ENCODE measurements at places on chromosomes 11 and 22.

- no peak for DNase-seq
Observed at GRCh38 chr22:32864041-32864440, 62.5 kb downstream of the TIMP3 start.

GRCh38 chr11:8341996-8342395, 78.3 kb upstream of the LMO1 start:
- no peak for DNase-seq

GRCh38 chr11:59267736-59268475, 55.2 kb upstream of the MPEG1 start:
- no peak for DNase-seq

DNA sequence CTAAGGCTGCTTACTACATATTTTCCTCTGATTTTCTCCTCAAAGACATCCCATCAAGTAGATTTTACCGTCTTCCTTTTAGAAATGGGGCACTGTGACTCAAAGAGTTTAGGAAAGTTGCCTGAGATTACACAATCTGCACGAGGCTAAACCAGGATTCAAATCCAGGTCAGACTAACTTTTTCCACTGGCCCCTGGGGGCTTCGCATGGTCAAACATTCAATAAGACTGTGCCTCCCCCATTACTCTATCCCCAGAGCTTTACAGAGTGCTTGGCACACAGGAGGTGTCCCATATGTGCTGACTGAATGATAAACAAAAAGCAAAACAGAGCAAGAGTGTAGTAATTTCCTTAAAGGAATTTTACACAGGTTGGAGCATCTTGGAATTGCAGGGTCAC, 118.1 kb upstream of the TEAD1 start:
- DNase-seq: no peak

DNA sequence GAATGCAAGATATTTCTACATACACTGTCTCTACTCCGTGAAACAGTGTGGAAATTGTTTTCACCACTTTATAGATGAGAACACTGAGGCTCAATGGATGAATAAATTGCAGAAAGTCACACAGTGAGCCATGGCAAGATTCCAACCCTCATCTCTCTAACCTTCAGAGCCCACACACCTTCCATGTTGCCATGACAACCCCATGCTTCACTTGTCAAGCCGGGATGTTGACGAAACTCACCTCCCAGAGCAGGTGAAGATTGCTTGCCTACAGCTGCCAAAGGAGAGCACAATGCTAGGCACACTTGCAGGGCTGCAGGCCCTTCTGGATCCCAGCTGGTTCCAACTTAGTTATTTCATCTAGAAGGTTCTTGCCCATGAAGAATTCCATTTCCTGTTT, 71.4 kb upstream of the SEZ6L start:
- DNase-seq: no peak

- DNase-seq: no peak
Observed at GRCh38 chr11:95736355-95736754, 53.2 kb downstream of the FAM76B start.

GRCh38 chr22:21651521-21652009, 9.5 kb downstream of the SDF2L1 start:
- no peak for DNase-seq

- DNase-seq: no peak
Observed at GRCh38 chr11:95924414-95924760, 480 bp upstream of the MTMR2 start.

DNA sequence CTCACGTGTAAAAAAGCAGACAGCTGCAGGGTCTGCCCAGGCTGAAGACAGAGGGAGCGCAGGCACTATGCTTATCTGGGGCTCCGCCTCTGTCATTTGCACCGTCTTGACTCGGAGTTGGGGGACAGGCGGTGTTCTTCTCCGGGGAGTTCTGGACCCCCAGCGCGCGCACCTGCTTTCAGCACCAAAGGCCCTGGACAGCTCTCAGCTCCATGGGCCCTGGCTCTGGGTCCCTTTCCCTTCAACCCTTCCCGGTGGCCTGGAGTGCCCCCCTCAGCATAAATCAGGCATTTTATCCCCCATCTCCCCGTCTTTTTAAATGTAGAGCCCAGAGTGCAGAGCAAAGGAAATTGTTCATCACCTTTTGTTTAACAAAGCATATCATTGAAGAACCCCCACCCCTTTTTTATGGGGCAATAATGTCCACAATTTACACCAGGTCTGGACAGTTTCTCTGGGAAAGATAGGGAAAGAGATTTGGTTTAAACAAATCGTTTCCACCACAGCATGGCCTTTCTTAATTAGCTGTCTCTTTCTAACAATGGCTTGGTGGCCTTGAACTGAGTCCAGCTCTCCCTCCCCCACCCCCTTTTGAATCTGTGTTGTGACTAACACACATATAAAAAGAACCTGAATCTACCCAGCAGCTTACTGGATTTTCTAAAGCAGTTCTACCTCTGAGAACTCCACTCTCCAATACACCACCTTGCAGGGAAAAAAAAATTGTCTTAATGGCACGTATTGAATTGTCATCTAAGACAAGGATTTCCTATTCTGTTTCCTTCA, 1.7 kb downstream of the SEZ6L start:
- no peak for DNase-seq

- DNase-seq: no peak
Observed at GRCh38 chr11:118124929-118125535, 27.6 kb downstream of the SCN4B start.

- DNase-seq: no peak
Observed at GRCh38 chr11:72575533-72576242, 98.5 kb downstream of the PDE2A start.

GRCh38 chr11:72925656-72926055, 111.4 kb downstream of the ATG16L2 start:
- no peak for DNase-seq

GRCh38 chr11:61516191-61516590, 7.6 kb downstream of the LRRC10B start:
- DNase-seq: no peak

- no peak for DNase-seq
Observed at GRCh38 chr11:101456812-101457211, 127.0 kb downstream of the TRPC6 start.

DNA sequence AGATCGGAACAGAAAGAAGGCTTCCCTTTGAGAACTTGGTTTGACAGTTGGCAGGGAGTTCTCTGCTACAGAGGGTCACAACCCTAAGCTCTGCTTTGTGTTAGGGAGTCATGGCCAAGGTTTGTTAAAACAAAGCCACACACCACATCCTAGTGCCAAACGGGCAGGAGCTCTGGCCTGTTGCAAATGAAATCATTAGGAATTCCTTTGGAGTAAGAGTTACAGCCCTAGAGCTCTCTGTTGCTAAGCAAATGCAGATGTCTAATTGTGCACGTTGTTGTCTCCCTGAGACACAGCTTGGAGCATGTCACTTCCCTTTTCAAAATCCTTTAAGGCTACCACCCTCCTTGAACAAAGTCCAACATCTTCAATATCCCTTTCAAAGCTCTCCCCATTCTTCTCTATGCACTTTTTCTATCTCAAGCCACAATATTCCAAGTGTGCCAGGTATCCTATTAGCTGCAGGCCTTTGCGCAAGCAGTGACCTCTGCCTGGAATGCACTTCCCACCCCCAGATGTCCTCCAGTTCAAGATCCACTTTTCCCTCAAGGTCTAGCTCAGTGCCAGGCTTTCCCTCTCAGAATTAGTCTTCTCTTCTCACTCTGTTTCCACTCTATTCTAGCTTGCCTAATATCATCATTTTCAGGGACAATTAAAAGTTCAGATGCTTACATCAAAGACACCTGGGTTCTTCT, 253.7 kb upstream of the POU2AF2 start:
- no peak for DNase-seq

DNA sequence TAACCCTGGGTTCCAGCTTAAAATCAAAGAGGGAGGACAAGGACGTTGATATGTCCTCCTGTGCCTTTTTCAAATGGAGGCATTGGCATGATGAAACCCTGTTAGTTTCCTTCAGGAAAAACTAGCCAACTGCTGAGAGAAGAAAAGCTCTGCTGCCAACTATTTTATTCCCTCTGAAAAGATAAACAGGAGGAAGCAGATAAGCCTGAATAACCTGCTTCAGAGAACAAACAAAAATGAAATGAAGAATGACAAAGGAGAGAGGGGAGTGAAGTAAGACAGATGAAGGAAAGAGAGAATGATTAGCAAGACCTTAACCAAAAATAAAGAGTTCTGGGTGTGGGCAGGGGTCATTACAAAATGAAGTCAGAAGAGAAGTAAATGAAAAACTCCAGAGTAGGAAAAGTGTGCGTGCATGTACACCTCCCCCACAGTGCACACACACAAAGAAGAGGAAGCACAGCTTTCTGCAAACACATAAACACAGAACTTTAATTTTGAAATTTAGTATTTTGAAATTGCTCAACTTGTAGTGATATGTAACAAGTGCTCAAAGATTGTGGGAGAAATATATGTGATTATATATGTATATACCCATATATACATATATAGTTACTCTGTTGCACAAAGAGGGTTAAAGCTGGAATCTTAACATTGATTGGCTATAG, 332.2 kb downstream of the LUZP2 start:
- DNase-seq: no peak

DNA sequence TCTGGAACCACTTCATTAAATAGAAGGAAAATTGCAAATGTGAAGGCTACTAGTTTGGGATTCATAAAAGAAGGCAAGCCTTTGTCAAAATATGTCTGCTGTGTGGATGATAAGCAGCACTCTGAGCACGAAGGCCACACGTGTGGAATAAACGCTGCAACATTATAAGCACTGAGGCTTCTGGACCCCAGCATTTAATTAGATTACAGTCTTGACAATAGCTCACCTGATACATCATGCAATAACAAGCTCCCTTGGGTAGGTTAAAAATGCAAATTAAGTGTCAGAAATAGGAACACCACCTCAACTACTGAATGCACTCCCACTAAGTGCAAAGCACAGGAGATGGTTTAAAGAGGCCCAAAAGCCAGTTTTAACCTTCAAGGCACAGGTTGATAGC, 179.3 kb downstream of the LARGE1 start:
- no peak for DNase-seq

GRCh38 chr22:30483169-30483568, 11.4 kb upstream of the SEC14L3 start:
- DNase-seq: no peak

GRCh38 chr11:11998091-11998781, 10.2 kb downstream of the DKK3 start:
- no peak for DNase-seq

DNA sequence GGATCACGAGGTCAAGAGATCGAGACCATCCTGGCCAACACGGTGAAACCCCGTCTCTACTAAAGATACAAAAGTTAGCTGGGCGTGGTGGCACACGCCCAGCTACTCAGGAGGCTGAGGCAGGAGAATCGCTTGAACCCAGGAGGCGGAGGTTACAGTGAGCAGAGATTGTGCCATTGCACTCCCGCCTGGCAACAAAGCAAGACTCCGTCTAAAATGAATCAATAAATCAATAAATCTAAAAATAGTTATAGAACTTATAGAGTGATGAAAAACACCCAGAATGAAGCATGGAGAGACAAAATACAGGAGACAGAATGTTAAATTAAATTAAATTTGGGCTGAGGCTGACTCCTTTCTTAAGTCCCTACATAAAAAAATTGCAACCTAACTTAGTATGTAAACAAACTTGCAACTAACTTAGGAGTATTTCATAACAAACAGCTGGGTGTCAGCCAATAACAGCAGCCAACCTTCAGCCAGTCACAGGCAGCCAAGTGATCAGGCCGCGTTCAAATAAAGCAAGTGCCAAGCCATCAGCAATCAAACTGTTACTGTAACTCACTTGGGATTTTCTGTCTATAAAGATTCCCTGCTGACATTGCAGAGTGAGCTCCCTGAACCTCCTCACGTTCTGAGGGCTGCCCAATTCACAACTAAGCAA, 7.3 kb upstream of the TP53AIP1 start:
- DNase-seq: no peak

- peak; percentile 66 for DNase-seq
Observed at GRCh38 chr11:63915961-63916836, 765 bp downstream of the RCOR2 start.

GRCh38 chr11:64999478-64999877, 2.7 kb upstream of the BATF2 start:
- no peak for DNase-seq

- no peak for DNase-seq
Observed at GRCh38 chr11:77658213-77659013, 20.8 kb upstream of the CLNS1A start.

DNA sequence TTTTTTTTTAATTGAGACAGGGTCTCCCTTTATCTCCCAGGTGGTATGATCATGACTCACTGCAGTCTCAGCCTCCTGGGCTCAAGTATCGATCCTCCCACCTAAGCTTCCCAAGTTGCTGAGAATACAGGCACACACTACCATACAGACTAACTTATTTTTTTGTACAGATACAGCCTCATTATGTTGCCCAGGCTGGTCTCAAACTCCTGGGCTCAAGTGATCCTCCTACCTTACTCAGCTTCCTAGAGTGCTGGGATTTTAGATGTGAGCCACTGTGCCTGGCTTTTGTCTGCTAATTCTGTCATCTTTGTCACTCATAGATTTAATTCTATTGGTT, 43.5 kb downstream of the CBL start:
- DNase-seq: no peak

DNA sequence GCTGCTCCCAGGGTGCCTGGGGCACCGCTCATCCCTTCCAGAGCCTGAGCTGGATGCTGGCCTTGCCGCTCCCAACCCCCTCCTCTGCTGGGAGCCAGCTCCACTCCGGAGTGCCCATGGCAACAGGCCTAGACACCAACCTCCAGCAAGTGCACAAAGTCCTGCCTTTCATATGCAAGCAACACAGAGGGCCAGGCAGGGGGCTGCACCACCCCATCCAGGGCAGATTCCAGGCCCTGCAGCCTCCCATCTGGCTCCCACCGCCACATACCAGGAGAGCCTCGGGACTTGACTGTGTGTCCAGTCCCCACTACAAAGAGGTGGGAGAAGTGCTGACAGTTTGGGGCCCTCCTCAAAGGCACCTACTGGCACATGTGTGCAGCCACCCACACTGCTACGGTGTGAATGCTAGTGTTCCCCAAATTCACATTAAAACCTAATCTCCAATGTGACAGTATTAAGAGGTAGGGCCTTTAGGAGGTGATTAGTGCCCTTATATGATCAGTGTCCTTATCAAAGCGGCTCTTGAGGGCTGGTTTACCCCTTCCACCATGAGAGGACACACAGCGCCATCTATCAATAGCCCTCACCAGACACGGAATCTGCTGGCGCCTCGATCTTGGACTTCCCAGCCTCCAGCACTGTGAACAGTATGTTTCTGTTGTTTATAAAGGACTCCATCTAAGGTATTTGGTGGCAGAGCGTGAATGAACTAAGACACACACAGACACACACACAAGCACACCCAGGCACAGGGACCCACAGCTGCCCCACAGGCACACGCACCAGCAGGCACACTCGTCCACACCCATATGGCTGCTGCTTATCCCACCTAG, 16.2 kb downstream of the ARVCF start:
- DNase-seq: no peak
